ENCODE measurements at places on chromosomes 12 and 14. TPM values are rescaled to one million over a fixed set of nuclear protein-coding genes. Genes with fewer than 3 reads are reported as not detected.

CHST11 gene
- 58.3 TPM for total RNA-seq

DNA sequence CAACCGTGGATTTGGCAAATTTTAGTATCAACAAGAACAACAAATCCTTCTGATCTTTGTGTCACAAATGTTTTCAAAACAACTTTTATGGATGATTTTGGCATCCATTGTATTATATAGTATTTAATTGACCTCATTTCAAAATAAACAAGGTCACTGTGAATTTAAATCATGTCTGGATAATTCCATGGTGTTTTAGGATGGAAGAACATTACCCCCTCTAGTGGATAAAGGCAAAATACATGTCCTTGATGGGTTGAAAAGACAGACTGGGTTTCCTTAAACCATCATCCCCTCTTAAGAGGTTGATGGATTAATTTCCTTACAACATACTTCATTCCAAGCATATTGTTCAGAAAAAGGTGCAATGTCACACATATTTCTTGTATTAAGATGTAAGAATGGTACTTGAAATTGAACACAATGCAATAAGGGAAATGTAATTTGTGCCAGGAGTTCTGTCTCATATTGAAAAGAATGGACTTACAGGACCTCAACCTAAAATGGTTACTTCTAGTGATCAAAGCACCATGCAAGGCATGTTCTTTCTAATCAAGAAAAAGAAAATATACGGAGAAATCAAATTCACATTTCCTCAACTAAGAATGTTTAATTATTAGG is 352.0 kb downstream of the BCAT1 start:
- no peak overlapping the region for H3K27ac ChIP-seq
- no peaks in the 10 kb centered on the region for H3K36me3 ChIP-seq
- H3K27me3 ChIP-seq, result peaks cover 14% of the 10 kb centered on the region
- H3K4me1 ChIP-seq, result peaks cover 5% of the 10 kb centered on the region
- H3K4me3 ChIP-seq, result no peak overlapping the region

DNA sequence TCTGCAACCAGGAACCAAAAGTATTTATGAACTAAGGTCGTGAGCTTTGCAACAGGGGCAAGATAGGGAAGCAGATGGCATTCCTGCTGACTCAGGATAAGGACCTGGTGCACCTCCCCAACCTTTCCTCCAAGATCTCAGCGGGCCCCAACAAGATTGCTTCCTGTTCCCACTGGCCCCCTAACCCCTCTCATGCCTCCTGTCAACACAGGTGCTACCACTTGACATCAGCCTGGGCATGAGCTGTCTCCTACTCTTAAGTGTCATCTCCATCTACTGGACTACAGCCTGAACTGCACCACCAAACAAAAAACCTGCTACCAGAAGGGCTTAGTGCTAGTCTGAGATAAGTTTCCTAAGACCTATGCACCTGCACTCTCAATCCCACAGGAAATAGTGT is 32.7 kb downstream of the MED6 start:
- H3K4me3 ChIP-seq, result no peak overlapping the region
- no peak overlapping the region for H3K27ac ChIP-seq
- H3K4me1 ChIP-seq, result peaks cover 14% of the 10 kb centered on the region
- H3K27me3 ChIP-seq, result no peaks in the 10 kb centered on the region
- DNase-seq, result peak; percentile 16
- H3K36me3 ChIP-seq, result peaks cover 66% of the 10 kb centered on the region

DNA sequence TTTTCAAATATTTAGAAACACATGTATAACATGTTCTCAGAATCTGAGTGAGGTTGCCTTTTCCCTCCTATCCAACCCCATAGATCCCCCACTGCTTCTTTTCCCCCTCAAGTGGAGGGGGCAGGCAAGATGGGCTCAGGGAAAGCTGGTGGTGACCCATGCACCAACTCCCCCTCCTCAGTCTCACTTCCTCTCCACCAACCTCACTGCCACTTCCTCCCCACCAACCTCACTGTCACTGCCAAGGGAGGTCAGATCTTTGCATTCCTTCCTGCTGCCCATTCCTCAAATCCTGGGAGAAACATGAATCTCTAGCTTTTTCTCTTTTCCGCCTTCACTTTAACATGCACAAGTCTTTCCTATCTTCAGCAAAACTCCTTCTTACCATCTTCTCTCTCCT is 48.7 kb downstream of the SPTB start:
- DNase-seq, result no peak
- H3K27ac ChIP-seq, result no peak overlapping the region
- H3K4me3 ChIP-seq, result no peak overlapping the region

GRCh38 chr12:7019043-7019569 is 830 bp upstream of the LPCAT3 start:
- peak overlapping the region; percentile 88 for H3K4me3 ChIP-seq
- H3K27me3 ChIP-seq, result no peaks in the 10 kb centered on the region
- peaks cover 22% of the 10 kb centered on the region for H3K4me1 ChIP-seq
- H3K36me3 ChIP-seq, result no peaks in the 10 kb centered on the region
- peak overlapping the region; percentile 73 for H3K27ac ChIP-seq

DNA sequence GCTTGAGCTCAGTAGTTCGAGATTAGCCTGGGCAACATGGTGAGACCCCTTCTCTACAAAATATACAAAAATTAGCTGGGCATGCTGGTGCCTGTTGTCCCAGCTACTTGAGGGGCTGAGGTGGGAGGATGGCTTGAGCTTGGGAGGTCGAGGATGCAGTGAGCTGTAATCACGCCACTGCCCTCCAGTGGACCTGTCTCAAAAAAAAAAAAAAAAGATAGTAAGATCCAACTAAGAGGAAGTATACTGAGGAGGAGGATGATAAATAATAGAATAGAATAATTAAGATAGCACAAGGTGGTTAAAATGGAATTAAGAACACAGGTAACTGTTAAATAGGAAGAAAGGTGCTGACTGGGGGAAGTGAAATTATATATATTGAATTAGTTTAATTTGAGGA is 37.0 kb upstream of the BAZ1A start:
- no peaks in the 10 kb centered on the region for H3K4me1 ChIP-seq
- no peaks in the 10 kb centered on the region for H3K27me3 ChIP-seq
- H3K4me3 ChIP-seq, result no peak overlapping the region
- no peak overlapping the region for H3K27ac ChIP-seq
- no peaks in the 10 kb centered on the region for H3K36me3 ChIP-seq
